Mucosa of gallbladder (tissue), 1 donor: ENCODE measurements at places on chromosomes 5 and 9. TPM values are rescaled to one million over a fixed set of nuclear protein-coding genes. Genes with fewer than 3 reads are reported as not detected.

MTX3 gene
- 17.0 TPM for total RNA-seq

GRM6 gene
- total RNA-seq, result not detected

DNA sequence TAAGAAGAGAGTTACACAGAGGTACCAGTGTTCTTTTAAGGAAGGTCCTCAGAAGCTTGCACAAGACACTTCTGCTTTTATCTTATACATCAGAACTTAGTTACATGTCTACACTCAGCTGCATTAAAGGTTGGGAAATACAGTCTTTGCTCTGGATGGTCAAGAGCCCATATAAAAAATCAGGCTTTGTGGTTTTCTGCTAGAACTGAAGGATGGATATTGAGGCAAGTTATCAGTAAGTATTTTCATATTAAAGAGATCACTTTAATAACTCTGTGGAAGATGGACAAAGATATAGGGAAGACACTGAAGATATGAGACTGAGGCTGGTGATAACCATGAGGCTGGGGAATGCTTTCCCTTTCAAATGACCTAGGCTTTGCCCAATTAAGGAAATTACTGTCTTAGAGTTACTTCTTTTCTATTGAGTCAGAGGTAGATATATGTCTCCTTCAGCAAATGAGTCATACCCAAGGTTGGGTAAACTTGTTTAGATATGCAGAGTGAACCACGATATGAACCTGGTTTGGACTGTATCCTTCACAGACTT lies 87.0 kb upstream of the TNC start:
- DNase-seq, result no peak

GRCh38 chr9:35385042-35385441 lies 104.9 kb upstream of the RUSC2 start:
- DNase-seq, result no peak

GRCh38 chr9:16832101-16832500 lies 38.4 kb downstream of the BNC2 start:
- DNase-seq, result no peak

GRCh38 chr5:5978501-5979376 lies 399.6 kb downstream of the MED10 start:
- DNase-seq, result no peak

GRCh38 chr5:98898743-98899142 lies 30.1 kb downstream of the CHD1 start:
- DNase-seq, result no peak

TNFSF15 gene
- 2.2 TPM for total RNA-seq

DNA sequence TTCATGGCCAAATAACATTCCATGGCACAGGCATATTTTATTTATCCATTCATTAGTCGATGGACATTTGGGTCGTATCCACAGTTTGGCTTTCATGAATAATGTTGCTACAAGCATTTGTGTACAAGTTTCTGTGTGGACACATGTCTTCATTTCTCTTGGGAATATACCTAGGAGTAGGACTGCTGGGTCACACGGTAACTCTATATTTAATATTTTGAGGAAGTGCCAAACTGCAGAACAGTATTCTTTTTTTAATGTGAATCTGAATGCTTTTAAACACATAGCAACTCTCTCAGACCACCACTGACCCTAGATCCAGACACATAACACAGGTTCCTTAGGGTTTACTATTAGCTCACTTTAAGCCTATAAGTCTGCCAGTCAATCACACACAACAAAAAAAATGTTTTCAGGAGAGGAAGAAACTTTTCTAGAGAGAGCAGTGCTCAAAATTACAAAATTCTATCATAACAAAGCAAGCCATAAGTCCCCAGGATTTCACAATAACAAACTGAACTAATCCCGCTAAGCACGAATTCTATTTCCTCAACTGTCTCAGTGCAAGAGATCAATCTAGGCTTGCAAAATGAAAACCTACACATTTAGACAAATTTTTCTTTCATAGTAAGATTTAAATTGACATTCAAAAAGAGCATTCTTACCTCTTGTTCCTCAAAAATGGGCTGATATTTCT lies 41.8 kb upstream of the GABBR2 start:
- DNase-seq, result no peak
